Inflammatory macrophage treated with lipopolysaccharide for 1 hour (primary cell): ENCODE measurements at places on chromosomes 3 and 15.

DNA sequence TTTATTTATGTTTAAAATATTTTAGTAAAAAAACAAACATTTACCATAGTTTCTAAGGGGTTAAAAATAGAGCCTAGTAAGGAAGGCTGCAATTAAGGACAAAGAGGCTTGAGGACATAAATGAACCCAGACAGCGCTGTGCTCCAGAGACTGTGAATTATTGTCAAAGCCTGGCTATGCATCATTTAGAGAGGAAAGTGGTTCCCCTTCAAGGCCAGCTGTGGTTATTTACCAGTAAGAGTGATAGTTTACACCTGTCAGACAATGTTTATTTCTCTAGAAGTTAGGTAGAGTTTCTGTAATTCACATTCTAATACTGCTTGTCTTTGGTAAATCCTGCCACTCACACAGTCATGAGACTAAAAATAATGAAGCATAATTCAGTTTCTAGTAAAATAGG is 32.4 kb upstream of the PIK3R4 start:
- DNase-seq, result no peak

- DNase-seq, result no peak
Measured at GRCh38 chr3:87901141-87901540, 157.7 kb downstream of the CGGBP1 start.

GRCh38 chr3:163671201-163671600 is 1407.1 kb downstream of the SI start:
- no peak for DNase-seq

DNA sequence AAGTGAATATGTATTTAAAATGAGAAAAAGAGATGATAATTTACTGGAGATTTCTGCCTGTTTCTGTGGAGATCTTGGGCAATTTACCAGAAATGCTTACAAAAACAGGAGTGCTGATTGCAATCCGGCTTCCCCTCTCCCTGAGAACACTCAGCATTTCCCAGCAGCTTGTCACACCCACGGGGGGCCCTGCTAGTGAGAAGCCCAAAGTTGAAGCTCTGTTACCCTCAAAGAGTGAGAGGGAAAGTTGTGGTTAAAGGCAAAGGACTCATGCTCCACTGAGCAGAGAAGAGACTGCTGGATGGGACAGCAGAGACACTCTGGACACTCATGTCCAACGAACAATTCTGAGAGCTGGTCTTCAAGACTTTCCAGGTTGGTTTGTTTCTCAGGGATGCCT is 2.9 kb downstream of the MCTP2 start:
- peak; percentile 57 for DNase-seq

DNA sequence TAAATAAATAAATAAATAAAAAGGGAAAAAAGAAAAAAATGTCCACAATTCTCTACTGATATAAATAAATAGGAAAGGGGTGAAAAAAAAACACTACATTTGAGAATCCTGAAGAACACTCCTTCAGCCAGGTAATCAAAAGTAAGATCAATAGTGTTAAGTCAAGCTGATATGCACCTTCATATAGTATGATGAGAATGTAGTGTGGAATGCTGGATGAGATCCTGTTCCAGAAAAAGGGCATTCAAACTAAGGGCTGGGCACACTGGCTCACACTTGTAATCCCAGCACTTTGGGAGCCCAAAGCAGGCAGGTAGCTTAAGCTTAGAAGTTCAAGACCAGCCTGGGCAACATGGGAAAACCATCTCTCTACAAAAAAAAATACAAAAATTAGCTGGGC is 5.1 kb upstream of the VPS18 start:
- DNase-seq, result no peak

- DNase-seq, result no peak
Measured at GRCh38 chr3:30862004-30862403, 32.5 kb downstream of the GADL1 start.

GRCh38 chr3:114762144-114762543 is 384.9 kb downstream of the ZBTB20 start:
- no peak for DNase-seq

DNA sequence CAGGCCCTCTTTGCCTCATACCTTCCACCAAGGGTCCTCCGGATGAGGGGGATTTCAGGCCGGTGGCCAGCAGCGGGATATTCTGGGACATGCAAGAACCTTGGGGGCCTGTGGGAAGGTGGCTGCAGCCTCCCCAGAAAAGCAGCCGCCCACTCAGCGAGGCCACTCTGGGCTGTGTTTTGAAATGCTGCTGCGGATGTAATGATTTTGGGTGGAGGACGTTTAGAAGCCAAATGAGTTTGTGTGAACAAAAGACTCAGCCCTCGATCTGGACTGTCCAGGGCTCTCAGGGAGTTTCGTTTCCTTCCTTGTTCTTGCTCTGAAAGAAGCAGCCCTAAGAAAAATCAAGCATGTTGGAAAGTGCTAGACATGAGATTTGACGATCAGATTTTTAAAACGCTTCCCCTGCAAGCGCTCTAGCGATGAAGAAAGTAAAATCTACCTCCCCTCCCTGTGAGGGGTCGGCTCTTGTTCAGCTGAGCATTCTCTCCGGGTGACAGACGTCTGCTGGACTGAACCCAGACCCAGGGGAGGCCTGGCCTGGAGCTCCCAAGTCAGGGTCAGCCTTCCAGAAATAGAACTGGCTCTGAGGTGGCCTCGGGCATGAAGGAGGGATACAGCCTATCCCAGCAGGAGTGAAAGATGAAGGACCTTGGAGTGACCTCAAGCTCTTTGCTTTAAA is 12.9 kb downstream of the HEG1 start:
- no peak for DNase-seq

- DNase-seq, result peak; percentile 65
Measured at GRCh38 chr3:44516230-44516629, 38.8 kb upstream of the ZNF445 start.

- DNase-seq, result no peak
Measured at GRCh38 chr3:66466606-66467270, 34.1 kb downstream of the LRIG1 start.

GRCh38 chr3:50572158-50572557 is 2.8 kb downstream of the HEMK1 start:
- DNase-seq, result peak; percentile 91

GRCh38 chr15:92879949-92880725 is 20.0 kb upstream of the CHD2 start:
- no peak for DNase-seq

DNA sequence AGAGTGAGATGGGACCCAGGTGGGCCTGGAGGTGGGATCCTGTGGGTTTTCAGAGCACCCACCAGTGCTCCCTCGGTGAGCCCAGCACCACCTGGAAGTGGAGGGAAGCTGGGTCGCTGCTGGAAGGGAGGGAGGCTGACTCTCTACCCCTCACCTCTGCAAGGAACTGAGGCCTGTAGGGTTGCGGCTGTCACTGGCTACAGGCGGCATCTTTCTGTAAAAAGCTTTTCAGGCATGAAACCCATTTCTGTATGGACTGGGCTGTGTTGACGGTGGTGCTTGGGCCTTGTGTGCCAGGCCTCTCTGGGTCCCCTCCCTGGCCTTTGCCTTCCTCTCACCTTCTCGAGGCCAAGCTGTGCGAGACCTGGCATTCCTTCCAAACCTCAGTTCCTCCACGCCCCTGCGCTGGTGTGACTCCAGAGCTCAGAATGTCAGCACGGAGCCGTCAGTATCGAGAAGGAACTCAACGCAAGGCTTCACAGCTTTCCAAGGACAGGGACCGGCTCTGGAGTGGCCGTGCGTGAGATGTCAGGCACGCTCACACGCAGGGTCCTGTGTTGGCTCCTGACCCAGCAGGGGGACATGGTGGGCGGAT is 16.6 kb downstream of the ABTB1 start:
- no peak for DNase-seq

DNA sequence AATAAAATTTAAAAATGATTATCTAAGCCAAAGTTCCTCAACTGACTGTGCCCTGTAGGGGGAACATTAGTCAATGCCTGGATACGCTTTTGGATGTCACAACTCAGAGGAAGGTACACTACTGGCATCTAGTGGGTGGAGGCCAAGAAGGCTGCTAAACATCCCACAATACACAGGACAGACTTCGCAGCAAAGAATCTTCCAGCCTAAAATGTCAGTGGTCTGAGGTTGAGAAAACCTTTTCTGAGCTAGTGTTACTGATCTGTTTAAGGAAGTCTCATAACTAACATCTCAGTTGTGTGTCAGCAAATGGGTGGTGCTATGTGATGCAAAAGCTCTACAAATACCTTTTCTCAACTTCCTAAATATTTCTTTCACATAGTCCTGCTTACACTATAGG is 20.9 kb upstream of the LDHAL6B start:
- peak; percentile 67 for DNase-seq

- no peak for DNase-seq
Measured at GRCh38 chr3:99429502-99429901, 208.9 kb upstream of the COL8A1 start.

DNA sequence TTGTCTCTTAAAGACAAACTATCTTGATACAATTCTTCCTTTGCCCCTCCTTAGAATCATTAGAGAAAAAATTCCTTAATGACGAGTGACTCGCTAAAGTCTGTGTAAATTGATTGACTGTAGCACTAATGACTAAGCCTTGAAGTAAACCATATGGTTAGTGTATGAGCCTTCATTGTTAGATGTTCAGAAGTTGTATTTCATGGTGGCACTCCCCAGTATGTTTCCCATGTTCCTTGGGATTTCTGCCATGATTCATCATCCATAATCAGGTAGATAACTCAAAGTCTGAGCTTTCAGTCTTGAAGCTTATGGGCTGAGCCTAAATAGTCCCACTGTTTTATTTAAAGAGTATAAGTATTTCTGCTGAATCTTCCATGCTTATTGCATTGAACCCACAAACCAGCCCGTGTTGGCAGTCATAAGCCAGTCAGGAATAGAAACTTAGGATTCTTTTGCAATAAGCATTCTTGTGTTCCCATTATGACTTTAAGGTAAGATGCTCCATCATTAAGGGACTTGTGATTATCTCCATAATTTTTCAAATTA is 371.2 kb upstream of the RARB start:
- no peak for DNase-seq

- peak; percentile 82 for DNase-seq
Measured at GRCh38 chr15:85412956-85413854, 32.8 kb downstream of the AKAP13 start.

- no peak for DNase-seq
Measured at GRCh38 chr3:187207624-187208023, 10.3 kb downstream of the RTP1 start.

- DNase-seq, result no peak
Measured at GRCh38 chr3:15942462-15942861, 144.7 kb upstream of the ANKRD28 start.

DNA sequence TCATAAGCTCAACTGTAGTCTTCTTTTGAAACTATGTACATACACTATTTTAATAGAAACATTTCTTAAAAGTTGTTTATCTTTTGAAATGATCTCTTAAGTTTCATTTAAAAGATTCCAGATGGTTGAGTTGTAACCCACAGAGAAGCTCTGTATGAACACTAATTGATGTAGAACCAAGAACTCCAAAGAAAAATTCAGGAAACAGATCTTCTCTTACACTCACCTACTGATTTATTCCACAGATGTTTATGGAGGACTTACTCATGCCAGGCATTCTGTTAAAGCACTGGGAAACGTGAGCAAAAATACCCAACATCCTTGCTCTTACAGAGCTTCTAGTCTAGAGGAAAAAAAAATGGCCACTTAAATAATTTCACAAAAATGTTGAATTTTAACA is 551.1 kb downstream of the NAALADL2 start:
- no peak for DNase-seq

- peak; percentile 29 for DNase-seq
Measured at GRCh38 chr3:43372809-43373559, 86.6 kb downstream of the SNRK start.

- no peak for DNase-seq
Measured at GRCh38 chr3:12908136-12908730, 66.9 kb upstream of the RPL32 start.

DNA sequence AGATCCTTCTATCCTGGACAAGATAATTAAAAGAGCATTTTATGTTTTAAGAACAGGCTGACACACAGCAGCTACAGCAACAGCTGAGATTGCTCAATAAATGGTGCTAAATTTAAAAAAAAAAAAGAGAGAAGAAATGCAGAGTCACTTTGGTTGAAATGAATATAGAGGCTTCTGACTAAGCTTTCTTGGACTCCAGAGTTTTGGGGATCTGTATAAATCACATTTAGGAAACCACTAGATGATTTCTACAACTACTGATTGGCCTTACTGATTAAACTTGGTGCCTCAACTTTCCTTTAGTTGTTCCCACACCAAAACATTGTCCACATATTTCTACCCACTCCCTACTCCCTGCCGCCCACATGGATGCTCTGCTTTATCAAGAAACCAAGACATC is 132.9 kb upstream of the ZBTB20 start:
- DNase-seq, result peak; percentile 16

DNA sequence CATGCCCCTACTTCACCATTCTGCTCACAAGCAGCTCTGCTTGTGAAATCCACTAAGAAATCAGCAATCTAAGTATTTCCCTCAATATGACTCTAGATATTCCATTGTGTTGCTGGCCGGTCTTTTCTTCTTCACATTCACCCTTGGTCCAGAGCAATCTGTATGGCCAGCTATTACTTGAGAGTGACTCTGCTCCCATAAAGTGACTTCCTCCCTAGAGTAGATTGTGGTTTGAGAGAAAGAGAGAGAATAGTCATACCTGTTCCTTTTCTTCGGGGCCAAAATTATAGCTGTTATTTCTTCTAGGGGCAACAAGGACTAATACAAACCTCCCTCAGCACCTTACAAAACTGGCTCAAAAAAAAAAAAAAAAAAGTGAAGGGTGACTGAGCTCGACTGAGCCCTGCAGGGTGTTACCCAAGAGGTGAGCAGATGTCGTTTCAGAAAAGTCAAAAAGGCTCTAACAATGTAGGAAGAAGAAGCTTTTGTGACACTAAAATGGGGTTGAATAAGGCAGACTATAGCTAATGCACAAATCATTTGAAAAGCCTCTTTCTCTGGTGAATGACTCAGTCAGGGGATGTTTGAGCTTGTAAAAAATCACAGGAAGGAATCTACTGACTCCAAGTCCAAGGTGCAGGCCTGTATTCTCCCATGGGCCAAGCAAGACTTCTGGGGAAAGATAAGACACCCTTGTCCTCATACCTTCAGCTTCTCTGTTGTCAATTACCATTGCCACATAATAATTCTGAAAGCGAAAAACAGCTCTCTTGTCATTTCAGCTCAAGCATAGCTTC is 161.0 kb upstream of the SLC24A5 start:
- DNase-seq, result no peak

DNA sequence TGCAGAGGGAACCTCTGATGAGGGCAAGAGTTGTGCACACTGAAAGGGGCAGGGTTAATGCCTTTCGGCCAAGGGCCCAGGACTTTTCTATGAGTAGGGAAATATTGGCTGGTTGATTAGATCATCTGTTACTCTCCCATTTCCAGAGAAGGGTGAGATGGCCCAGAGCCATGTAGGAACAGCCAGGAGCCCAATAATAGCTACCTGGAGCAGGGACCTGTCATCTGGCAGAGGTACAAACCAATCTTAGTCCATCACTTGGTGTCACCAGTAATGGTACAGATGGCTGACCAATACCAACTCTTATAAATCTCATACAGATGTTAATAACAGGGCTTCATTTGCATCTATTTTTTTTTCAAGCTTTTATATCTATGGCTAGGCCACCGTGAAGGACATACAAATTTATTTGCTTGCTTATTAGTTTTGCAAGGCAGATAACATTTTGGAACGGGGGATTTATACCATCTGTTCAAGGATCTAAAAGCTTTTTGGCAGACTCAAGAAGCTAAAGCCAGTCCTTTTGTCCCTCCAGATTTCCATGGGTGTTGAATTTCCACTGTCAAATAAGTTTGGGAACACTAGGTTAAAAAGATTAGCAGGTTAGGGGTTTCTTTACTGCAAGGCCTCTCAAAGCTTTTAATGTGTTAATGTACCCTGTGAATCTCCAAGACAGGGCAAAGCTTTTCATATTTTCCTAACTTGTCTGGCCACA is 79.3 kb downstream of the TNIK start:
- DNase-seq, result no peak
